ENCODE measurements at places on chromosomes 13 and 19.

DNA sequence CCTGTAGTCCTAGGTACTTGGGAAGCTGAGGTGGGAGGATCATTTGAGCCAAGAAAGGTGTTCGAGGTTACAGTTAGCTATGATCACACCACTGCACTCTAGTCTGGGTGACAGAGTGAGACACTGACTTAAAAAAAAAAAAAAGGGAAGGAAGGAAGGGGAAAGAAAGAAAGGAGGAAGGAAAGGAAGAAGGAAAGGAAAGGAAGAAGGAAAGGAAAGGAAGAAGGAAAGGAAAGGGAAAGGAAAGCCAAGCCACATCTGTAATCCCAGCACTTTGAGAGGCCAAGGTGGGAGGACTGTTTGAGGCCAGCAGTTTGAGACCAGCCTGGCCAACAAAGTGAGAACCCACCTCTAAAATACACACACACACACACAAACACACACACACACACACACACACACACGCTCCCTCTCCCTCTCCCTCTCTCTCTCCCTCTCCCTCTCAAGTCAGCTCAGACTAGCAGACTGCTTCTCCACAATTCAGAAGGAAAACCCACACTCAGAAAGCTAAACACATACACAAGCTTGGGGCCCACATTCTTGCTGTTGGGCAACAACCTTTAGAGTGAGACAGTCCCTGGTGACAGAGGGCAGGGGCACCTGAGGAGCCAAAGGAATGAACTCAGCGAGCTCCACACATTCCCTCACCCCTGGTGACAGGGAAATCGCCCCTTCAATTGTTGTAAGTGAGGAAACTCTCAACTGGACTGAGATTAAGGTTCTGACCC is 2.7 kb downstream of the ZNF709 start:
- no peak for DNase-seq

DNA sequence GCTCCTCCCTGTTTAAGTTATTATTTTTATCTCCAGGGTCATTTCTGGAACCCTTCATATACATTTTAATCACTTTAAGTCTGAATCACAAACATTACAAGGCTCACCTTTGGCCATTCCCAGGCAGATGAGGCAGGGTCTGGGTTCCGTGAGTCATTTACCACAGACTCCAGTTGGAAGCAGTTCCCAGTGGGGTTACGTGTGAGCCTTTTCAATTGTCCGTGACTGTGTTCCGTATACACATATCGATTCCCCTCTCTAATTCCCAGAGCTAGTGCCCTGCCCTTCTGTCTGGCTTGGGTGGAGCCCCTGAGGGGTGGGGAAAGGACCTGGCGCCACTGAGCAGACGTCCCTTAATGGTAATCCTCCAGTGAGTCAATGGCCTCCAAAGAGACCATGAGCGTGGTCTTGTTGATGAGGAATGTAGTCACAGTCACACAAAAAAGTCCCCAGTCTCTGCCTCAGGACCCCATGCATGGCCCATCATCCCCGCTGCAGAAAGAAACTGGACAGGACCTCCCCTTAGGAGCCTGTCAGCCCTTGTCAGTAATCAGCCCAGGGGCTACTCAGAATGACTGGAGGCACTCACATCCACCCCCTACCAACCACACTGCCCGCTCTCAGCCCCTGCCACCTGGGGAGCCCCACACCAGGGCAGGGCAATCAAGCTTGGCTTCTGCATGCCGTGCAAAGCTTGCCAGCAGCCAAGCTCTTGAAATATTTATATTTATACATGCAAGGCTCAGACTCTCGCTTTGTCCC is 144.4 kb downstream of the ZIC5 start:
- DNase-seq, result no peak

GRCh38 chr13:91135376-91135775 is 212.1 kb upstream of the MIR17HG start:
- DNase-seq, result no peak

- DNase-seq, result no peak
These were observed 12.5 kb downstream of the ARRDC2 start for GRCh38 chr19:18020212-18021085.

DNA sequence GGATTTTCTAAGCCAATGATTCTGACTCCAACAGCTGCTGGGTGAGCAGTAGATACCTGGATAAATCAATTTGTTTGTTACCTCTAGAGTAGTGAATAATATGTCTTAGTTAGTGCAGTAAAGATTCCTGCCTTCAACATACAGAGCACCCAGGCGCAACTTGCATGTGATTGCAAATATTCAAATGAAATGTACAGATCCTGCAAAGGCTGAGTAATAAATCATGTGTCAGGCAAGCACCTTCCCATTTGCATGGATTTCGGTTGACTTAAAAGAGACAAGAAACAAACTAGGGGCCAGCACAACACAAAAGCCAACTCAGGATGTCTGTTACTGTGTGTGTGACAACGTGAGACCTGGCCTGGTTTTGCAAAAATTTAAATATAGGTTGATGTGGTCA is 79.7 kb downstream of the TNFSF11 start:
- no peak for DNase-seq

GRCh38 chr13:98059276-98059675 is 83.6 kb upstream of the FARP1 start:
- no peak for DNase-seq

GRCh38 chr13:45590066-45590465 is 25.5 kb downstream of the ERICH6B start:
- no peak for DNase-seq

Measured in CD4-positive, alpha-beta T cell treated with Interleukin-15 for 4 hours (primary cell).